Right ventricle myocardium inferior (tissue), 1 donor: ENCODE measurements at places on chromosomes 6 and 20. TPM values are rescaled to one million over a fixed set of nuclear protein-coding genes. Genes with fewer than 3 reads are reported as not detected.

DNA sequence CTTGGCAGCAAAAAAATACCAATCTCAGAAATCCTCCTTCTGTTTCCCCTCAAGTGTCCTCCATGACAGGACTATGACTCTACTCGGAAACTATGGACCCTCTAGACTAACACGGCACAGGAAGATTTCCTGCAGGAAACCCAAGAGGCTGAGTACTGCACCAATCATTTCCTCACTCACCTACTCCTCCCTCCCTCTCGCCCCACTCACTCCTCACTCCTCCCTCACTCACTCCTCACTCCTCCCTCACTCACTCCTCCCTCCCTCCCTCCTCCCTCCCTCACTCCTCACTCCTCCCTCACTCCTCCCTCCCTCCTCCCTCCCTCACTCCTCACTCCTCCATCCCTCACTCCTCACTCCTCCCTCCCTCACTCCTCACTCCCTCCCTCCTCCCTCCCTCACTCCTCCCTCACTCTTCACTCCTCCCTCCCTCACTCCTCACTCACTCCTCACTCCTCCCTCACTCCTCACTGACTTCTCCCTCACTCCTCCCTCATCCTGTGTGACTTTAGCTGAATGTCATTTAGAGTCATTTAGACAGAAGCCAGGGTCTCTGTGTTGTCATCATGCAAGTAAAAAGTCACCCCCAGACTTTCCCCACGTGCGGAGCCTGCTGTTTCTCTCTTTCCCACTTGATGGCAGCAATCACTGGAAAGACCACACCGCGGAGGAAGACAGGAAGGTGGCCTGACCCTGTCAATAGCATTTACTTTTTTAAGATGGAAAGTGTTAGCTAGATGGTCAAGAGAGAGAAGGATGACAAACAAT, 226.8 kb upstream of the PDE10A start:
- no peak for DNase-seq

DNA sequence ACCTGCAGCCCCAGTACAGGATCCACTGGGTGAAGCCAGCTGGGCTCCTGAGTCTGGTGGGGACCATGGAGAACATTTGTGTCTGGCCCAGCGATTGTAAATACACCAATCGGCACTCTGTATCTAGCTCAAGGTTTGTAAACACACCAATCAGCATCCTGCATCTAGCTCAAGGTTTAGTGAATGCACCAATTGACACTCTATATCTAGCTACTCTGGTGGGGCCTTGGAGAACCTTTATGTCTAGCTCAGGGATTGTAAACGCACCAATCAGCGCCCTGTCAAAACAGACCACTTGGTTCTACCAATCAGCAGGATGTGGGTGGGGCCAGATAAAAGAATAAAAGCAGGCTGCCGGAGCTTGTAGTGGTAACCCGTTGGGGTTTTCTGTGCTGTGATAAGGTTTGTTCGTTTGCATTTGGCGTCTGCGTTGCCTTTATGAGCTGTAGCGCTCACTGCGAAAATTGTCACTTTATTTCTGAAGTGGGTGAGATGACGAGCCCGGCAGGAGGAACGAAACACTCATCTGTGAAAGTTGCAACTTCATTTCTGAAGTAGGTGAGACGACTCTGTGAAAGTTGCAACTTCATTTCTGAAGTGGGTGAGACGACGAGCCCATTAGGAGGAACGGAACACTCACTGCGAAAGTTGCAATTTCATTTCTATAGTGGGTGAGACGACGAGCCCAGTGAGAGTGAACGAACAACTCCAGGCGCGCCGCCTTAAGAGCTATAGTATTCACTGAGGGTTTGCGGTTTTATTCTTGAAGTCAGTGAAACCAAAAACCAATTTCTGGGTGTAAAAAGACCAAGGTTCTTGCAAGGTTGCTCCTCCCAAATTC, 31.1 kb downstream of the SERPINB6 start:
- no peak for DNase-seq

GRCh38 chr6:108454356-108454755, 106.4 kb upstream of the FOXO3 start:
- DNase-seq: no peak

DNA sequence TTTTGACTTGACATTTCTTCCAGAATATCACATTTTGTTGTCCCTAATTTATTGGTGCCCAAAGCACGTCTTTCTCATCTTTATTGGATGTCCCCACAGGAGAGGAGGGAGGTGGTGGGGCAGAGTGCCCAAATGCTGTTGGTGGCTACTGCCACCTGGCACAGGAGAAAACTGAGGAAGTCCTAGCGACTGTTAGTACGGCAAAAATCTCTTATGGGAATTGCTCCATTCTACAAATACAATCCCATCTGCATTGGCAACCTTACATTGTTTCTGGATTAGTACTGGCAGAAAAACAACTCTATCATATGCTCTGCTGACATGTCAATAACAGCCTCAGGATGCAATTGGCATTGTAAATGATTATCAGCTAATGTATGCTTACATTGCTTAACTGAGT, 235.4 kb upstream of the IRAK1BP1 start:
- no peak for DNase-seq

DNA sequence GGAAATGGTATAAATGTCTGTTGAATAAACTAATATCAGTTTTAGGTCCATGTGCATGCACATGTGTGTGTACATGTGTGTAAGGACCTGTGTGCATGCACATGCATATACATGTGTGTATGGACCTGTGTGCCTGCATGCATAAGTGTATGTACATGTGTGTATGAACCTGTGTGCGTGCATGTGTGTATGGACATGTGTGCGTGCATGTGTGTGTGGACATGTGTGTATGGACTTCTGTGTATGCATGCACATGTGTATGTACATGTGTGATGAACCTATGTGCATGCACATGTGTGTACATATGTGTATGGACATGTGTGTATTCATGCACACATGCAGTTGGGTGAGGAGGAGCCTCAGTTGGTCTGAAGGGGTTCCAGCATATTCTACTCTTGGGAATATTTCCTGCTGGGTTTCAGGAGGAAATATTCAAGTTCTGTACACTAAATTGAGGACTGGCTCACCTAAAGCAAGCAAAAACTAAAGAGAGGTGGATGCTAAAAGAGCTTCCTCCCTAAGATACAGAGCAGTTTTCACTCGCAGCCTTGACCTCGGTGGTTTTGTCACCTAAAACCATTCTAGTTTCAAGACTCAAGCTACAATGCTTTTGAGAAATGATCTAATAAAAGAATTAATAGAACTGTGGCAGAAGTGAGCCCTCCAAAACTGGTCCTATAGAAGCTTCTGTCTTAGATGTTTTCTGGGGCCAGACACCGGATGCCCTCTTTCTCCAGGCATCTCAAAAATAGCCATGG, 742.8 kb downstream of the MAFB start:
- no peak for DNase-seq

DNA sequence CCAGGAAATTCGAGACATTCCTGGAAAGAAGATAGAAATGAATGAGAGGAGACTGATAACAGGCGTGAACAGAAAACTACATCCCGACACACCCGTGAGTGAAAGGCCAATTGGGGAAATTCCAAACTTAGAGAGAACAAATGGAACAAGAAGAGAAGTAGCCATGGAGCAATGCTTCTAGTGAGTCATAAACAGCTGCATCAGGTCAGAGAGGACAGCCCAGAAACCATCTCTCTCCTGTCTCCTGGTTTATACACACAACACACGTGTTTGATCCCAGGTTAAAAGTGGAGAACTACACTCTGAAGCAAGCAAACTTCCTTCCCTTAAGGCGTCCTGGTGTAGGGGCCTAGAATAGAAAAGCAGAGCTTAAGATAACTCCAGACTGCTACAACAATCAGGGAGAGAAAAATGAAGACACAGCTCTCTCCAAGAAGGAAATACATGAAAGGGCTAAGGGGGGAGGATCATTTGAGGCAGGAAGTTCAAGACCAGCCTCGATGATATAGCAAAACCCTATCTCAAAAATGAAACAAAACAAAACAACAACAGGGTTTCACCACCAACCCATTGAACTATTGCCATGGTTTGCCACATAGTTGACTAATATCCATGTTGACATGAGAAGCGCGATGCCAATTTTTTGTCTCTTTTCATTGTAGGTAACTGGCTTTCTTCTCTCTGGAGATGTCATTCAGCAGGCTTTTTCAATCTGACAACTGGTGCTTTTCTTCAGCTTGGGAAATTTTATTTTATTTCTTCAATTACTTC, 26.9 kb downstream of the NRN1 start:
- no peak for DNase-seq

DNA sequence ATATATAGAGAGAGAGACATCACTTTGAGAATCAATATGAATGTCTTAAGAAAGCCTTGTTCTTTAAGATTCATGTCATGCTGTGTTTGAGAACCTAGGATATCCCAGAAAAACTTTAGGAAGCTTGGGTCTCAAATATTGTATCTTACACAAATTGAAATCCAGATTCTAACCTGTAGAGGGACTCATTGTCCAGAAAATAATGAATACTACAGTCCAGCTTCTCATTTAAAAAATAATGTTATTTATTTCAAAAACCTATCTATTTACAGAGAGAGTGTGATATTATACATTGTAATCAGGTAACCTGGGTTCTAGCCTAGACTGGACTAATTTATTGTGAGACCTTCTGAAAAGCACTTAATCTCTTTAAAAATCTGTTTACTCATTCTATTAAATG, 4.2 kb downstream of the RFX6 start:
- no peak for DNase-seq

- DNase-seq: no peak
Measured at GRCh38 chr6:83190626-83191025, 2.4 kb downstream of the PGM3 start.

Gene DEFB119
- total RNA-seq: not detected

Gene SMLR1
- not detected for total RNA-seq

Gene PERP
- 49.1 TPM for total RNA-seq

Gene MAN1A1
- 22.4 TPM for total RNA-seq

Gene SEC23B
- 8.9 TPM for total RNA-seq
